Stimulated activated CD4-positive, alpha-beta T cell treated with anti-CD3 and anti-CD28 coated beads, Interleukin-1b, Interleukin-23, amount 100 ng/mL, for 48 hours (primary cell): ENCODE measurements at places on chromosomes 5 and 9.

DNA sequence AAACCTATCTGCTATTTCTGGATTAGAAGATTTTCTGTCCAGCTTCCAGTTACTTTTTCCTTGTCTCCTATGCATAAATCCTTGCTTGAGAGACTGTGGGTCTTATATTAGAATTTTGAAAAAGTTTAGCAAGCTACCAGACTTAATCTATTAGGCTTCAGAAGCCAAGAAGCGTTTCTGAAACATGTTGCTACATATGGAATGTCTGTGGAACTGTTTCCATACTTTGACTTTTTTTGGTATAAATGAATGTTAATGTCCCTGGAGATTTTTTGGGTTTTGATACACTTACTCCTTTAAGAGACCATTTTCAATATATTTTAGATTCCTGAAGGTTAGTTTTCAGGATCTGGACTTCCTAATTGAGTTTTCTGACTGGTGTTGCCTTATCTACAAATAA, 191.4 kb upstream of the SGCD start:
- DNase-seq, result no peak

GRCh38 chr9:72753266-72753893, 199.5 kb downstream of the ALDH1A1 start:
- DNase-seq, result no peak

DNA sequence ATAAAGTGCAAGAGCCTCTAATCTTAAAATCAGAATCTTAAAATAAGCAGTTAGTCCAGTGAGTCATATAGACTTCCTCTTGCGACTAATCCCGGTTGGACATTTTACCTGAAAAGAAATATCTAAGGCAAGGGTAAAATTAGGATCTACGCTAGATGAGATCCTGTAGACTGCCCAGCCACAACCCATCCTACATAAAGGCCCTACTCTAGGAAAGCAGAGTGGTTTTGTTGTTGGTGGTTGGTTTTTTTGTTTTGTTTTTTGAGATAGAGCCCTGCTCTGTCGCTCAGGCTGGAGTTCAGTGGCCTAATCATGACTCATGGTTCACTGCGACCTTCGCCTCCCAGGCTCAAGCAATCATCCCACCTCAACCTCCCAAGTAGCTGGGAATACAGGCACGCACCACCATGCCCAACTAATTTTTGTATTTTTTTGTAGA, 6.9 kb downstream of the TSC1 start:
- no peak for DNase-seq

- peak; percentile 7 for DNase-seq
Observed at GRCh38 chr5:168528521-168529373, at the start of gene FBLL1. TSS of gene FBLL1 (plus strand) at chr5:168529305. CDS start at chr5:168529505, 200 bp downstream.

DNA sequence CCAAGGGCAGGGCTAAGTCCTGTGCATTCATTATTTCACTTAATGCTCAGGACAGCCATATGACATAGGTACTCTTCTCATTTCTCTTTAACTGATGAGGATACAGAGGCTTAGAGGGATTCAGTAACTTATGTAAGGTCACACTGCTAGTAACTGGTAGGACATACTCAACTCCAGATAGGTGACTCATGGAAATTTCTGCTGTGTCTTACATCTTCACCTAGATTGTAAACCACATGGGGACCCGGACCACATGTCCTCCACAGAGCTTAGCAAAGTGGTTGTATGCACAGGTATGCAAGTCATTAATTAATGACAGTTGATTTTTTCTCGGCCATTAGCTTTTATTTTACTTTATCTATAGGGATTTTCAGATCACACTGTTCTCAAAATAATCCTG, 29.3 kb downstream of the SLC1A1 start:
- peak; percentile 46 for DNase-seq

GRCh38 chr9:134777153-134777552, 103.5 kb upstream of the FCN2 start:
- DNase-seq, result no peak

GRCh38 chr9:120870206-120870605, 6.8 kb downstream of the PHF19 start:
- no peak for DNase-seq

GRCh38 chr5:169706071-169706470, 69.0 kb downstream of the DOCK2 start:
- no peak for DNase-seq

DNA sequence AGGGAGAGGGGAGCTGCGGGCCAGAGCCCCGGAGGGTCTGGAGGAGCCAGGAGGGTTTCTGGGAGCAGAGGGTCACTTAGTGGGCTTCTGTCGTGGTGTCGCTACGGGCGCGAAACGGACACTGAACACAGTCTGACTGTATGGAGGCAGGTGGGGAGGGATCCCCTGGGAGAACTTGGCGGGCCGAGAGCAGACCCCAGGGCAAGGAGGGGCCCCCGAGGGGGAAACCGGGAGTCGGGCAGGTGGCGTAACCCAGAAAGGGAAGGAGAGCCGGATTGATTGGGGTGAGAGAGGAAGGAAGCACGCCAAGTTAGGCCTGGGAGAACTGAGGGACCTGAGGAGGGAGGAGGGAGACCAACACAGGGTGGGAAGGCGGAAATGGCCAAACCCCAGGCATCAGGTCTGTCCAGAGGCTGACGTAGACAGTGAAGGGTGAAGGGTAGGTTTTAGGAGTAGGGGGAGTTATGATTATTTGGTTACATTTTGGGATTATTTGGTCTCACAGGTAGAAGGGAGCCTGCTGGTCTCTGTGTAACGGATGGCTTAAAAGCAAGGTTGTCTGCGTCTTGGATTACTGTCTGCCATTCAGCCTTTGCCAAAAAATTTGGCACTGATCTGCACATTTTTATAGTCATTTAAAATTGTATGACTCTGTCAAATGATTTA, 3.3 kb upstream of the MSMP start:
- DNase-seq, result peak; percentile 25
